ENCODE measurements at places on chromosomes 5 and 9.

- DNase-seq, result no peak
These were observed 1.4 kb downstream of the DAB2 start for GRCh38 chr5:39423331-39423751.

DNA sequence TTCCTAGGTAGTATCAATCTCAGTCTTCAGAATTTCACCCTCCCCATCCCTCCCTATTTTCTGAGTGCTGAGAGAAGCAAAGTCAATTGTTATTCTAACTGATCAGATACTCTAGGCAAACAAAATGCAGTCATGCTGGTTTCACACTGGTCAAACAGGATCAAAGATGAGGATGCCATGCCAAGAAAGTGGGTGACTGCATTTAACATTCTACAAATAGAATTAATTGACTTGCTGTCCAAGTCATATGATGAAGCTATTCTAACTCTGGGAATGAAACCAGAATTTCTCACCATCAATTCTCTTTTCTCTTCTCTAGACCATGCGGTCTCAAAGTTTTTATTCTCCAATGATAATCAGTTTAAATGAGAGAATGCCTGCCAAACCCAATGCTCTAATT lies 112.5 kb downstream of the CTNND2 start:
- DNase-seq, result no peak

DNA sequence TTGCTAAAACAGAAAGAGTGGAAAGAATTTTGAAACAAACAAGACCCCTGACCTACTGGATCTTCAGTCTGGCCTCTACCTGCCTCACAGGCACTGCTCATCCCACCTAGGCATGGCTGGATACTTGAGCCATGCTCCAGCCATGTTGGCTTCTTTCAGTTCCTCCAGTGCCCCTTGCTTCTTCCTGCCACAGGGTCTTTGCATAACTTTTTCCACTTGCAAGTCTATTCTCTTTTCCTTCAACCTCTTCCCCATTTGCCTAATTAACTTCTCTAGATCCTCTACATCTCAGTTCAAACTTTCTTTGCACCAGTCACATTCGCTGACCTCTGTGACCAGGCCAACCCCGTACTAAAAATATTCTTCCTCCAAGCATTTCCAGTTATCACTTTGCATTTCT lies 50.4 kb downstream of the STARD4 start:
- DNase-seq, result no peak

DNA sequence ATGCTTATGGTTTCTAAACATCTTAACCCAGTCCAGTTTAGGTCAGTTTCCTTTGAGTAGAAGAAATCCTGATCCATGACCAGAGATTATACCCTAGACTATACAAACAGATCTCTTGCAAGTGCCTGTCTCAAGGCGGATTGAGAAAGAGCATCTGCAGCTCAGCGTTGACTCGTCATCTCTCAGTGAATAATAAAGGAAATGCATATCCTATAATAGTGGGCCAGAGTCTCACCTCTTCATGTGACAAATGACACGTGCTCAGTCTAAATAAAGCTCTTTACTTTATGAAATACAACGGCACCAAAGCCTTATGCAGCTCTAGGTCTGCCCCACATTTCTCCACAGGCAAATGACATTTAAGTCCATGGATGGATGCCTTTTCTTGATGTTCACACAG lies 179.4 kb upstream of the NR3C1 start:
- no peak for DNase-seq

- no peak for DNase-seq
These were observed 15.2 kb downstream of the IPPK start for GRCh38 chr9:92654481-92655301.

DNA sequence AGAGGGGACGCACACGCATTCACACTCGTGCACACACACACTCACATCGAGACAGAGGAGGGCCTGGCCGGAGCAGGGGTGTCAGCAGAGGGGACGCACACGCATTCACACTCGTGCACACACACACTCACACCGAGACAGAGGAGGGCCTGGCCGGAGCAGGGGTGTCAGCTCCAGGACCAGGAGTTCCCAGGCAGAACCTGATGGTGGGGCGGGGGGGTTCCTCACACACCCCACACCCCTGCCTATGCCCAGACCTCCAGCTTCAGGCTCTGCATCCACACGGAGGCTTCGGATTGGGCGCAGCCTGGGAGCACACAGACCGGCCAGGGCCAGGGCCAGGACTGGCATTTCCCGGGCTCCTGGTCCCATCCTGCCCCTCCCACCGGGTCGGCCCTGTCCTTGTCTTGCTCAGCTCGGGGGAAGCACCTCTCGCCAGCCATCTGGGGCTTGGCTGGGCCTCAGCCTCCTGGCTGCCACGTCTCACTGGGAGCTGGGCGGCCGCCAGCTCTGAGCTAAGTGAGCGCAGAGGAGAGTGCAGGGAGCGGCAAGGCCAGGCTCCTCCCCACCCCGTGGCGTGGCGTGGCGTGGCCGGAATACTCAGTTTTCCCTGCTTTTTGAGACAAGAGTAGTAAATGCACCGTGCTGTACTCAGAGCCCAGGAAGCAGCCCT lies 31.3 kb downstream of the ADAMTS2 start:
- no peak for DNase-seq

DNA sequence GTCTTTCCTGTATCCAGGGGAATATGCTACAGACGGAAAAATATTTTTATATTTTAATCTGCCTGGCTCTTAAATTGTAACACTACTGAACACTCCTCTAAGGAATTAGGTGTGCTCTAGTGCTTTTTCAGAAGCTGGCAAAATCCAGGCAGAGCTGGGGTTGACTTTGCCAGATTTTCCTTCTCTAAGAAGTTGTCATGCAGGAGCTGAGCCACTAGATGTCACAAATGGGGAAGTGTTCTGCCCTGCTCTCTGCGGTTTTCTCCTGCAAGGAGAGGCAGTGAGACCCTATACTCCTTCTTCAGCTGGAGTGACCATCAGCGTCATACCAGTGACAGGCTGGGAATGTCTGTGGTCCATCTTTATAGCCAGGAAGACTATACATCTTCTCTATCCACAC lies 112.5 kb downstream of the HAPLN1 start:
- DNase-seq, result no peak

DNA sequence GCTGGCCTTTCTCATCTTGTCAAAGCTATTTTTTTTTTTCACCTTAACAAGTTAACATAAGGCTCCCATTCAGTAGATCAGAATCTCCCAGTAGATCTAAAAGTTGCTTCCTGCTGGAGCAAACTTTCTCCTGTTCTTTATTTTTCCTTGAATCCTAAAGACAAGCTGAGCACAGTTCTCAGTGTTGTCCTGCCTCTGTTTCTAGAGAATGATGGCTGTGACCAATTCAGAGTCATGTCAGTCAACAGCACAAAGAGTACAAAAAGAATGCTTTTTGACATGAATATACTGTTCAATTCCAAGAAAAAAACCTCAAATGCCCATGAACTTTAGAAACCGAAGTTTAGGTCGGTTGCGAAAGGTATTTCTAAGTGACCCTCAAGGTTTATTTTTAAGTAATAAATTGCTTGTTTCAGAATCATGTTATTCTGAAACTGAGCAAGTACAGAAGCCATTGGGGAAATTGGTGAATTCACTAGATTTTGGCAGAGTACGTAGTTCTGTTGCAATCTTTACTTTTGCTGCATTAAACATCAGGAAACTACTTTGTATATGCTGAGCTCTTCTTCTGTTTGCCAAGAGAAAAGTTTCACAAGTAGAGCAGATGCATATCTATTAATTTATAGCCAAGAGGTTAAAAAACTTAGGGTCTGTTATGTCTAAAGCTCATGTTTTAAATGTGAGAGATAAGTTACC lies 161.7 kb upstream of the RPS23 start:
- no peak for DNase-seq

GRCh38 chr5:16304846-16305245 lies 125.3 kb upstream of the MARCHF11 start:
- DNase-seq, result no peak

DNA sequence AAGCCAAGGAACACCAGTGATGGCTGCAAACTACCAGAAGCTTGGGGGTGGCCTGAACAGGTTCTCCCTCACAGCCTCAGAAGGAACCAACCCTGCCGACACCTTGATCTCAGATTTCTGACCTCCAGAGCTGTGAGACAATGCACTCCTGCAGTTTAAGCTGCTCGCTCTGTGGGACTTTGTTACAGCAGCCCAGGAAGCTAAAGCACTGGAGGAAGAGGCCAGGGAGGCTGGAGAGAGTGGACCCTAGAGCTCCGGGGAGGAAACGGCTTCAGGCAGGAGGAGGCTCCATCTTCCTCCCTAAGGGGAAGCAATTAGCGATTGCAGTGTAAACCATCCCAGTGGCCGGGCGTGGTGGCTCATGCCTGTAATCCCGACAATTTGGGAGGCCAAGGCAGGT lies 25.1 kb downstream of the BARX1 start:
- DNase-seq, result no peak

DNA sequence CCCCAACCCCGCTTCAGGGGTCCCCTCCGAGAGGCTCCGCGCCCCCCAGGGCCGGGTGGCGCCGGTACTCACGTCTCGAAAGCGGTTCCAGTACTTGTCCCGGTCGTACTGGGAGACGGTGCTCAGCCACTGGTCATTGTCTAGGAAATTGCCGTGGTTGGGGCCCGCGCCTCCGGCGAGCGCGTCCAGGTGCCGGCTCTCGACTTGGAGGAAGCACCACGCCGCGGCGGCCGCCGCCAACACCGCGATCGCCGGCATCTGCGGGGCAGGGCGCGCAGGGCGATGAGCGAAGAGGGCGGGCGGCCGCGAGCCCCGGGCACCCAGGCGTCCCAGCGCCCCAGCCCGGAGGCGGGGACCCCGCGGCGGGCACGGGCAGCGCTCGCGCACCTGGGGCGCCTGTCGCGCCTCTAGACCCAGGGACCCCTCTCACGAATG lies 808 bp downstream of the SPOCK1 start:
- DNase-seq, result no peak

DNA sequence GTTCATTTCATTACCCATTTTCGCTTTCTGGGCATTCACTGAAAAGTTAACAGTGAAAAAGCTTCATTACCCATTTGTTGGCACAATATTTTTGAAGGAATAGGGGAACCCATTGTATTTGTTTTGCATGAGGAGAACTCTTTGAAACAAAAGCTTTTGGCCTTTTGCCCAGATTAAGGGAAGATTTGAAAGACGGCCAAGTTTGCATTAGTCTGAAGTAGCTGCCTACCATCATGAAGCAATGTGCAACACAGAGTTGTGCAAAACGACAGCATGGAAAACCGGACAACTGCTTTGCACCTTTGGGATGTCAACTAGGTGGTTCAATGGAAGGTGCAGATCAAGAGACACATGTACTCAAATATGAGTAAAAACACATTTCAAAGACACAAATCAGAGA lies 84.9 kb downstream of the TRPM3 start:
- DNase-seq, result no peak

- no peak for DNase-seq
These were observed 14.9 kb downstream of the XPA start for GRCh38 chr9:97682242-97682641.

DNA sequence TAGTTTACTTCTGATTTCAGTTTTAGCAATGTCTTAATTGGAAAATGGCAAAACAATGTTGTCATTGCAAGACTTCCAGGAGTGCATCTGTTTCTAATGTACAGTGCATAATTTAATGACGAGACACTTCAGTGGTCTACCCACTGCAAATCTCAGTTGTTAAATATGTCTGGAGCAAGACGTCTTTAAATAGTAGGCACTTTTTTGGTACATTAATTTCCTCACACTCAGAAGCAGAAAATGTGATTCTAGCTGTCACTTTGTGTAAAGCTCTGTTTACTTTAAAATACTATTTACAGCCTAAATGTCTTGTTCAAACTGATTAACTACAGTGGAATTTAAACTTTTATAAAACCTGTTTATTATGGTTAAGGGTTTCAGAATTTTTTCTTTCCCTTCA lies 815.5 kb downstream of the TLE1 start:
- no peak for DNase-seq

GRCh38 chr5:125700380-125700861 lies 722.8 kb upstream of the GRAMD2B start:
- DNase-seq, result no peak

- no peak for DNase-seq
These were observed 28.2 kb upstream of the PPP2R2B start for GRCh38 chr5:146906803-146907202.

GRCh38 chr5:10590226-10590999 lies 26.5 kb downstream of the ANKRD33B start:
- DNase-seq, result no peak

- DNase-seq, result no peak
These were observed 236.5 kb downstream of the ICE1 start for GRCh38 chr5:5658889-5659465.

DNA sequence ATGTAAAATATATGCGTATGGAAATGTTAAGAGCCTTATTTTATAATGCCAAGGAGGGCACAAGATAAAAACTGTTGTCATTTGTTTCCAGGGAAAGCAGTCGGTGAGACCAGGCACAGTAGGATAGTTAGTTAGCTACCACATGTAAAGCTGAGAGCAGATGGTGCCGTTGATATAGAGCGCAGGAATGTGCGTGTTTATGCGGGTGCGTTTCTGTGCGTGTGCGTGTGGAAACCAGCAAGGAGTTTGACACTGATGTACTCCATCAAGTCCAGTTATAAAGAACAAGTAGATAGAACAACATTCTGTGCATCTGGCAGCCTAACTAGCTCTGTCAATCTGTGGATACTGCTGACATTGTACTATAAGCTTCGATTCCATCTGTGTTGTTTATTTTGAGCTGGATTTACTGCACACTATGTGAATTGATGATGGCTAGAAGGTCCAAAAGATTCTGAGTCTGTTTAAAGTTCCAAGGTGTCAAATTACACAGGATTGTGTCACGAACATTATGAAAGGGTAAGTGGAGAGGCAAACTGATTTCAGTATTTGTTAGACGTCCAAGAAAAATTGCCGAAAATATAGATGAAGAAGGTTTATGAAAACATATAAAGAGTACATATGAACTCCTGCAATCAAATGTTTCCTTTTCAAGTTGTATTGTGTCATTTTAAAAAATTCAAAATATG lies 494.9 kb upstream of the MEF2C start:
- DNase-seq, result no peak

DNA sequence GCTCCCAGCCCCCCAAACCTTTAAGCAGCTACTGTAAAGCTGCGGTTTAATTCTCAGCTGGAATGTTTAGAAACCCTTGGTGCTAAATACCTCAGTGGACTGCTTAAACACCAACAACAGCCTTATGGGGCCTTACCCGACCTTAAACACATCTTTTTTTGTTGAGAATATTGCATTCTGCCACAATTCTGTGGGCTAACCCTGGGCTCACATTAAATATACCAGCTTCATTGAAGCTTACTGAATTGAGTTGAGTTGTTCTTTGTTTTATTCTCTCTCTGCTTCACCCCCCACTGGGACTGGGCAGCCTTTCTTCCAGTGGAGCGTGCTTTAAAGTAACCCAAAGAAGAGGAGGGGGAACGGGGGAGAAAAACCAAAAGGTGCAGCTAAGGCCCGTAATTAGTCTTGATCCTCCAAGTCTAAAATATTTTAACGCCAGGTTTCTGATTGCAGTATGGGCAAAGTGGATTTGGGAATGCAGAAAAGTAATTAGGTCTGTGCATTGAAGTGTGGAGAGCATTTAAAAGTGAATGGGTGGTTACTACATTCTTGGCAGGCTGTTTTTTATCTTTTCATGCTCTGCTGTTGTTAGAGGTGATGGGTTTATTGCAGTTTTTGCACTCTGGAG lies 281.2 kb downstream of the NR2F1-AS1 start:
- DNase-seq, result peak; percentile 64
